Stimulated activated CD4-positive, alpha-beta T cell treated with anti-CD3 and anti-CD28 coated beads, Interleukin-4, amount 100 ng/mL, for 24 hours (primary cell): ENCODE measurements at places on chromosomes 11 and 22.
A peak's percentile ranks its signal among the peaks of the same experiment; 100 is the strongest.

- no peak for DNase-seq
Measured at GRCh38 chr11:76747153-76747914, 35.8 kb upstream of the TSKU start.

DNA sequence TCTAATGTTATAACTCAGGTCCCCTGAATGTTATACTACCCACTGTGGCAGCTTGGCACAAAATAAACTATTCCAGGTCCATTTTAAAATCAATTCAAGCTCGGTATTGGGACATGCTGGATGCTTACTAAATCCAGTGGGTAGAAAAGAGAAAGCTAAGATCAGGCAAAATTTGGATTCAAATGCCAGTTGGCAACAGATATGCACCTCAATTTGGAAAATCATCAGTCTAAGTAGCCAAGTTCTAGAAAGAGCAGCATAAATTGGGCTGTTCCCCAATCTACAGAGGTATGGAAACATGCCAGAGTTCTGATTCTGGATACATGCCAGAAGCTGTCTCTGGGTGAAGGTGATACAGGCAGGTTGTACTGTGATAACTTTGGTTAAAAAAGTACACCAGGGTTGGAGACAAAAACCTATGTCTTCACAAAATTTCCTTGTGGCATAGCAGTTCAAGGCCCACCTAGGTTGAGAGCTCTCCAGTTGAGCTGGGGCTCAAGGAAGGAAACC, 427.8 kb downstream of the LRRC4C start:
- DNase-seq: no peak

- DNase-seq: no peak
Measured at GRCh38 chr11:118838905-118839553, 44.7 kb upstream of the CXCR5 start.

DNA sequence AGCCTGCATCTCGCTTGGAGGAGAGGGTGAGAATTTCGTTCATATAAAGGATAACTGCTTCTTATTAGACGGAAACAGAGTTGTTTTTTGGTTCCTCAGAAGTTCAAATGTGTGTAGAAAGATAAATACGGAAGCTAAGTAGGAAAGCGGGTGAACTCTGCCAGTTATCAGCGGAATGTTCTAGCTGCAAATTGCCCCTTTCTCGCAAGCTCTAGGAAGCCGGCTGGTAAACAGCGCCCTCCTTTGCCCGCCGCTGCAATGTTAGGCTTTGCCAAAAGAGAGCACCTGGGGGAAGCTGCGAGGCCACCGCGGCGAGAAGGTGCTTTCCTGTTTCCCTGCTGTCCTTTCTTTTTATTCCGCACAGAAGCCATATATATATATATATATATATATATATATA, 67.0 kb downstream of the IGLL5 start:
- DNase-seq: peak; percentile 29
